SJCRH30 (cell line): ENCODE measurements at places on chromosomes 4 and X. TPM values are rescaled to one million over a fixed set of nuclear protein-coding genes. Genes with fewer than 3 reads are reported as not detected.

- H3K4me1 ChIP-seq = peaks cover 17% of the 10 kb centered on the region
- DNase-seq = no peak
- peak overlapping the region; percentile 27; the same call in 1 of the 2 replicates for H3K27ac ChIP-seq
- H3K36me3 ChIP-seq = peaks cover 57% of the 10 kb centered on the region
- no peaks in the 10 kb centered on the region for H3K27me3 ChIP-seq
- no peak overlapping the region for H3K4me3 ChIP-seq
These were observed 21.7 kb downstream of the PDLIM3 start for GRCh38 chr4:185513489-185514181.

Gene PRR32
- 0.14 TPM in 1 of 2 replicates, not detected in the other for total RNA-seq

Gene IL3RA
- total RNA-seq = not detected in 2 replicates

Gene MAGEB17
- total RNA-seq = 0.06 and 0.20 TPM in 2 replicates

GRCh38 chr4:102554992-102555391, 53.8 kb downstream of the NFKB1 start:
- H3K27me3 ChIP-seq = no peaks in the 10 kb centered on the region
- peak overlapping the region; percentile 76 for H3K27ac ChIP-seq
- peak; percentile 18 for DNase-seq
- peaks cover 41% of the 10 kb centered on the region for H3K4me1 ChIP-seq
- no peaks in the 10 kb centered on the region for H3K36me3 ChIP-seq
- H3K4me3 ChIP-seq = no peak overlapping the region

Gene CPE
- not detected in 2 replicates for total RNA-seq

DNA sequence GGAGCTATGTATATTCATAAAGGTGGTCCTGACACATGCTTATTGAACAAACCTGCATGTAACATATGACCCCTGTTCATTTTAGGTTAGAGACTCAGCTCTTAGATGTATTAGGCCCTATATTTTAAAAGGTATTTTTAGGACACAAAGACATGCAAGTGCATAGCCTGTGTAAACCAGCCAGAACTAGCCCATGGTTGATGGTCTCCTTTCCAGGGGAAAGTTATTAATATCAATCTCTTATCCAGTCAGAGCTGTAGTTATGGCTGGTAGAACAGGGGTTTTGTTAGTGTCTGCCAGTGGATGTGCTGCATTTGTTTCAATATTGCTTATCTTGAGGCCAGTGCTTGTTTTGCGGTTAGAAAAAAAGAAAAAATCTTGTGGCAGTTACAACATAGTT, 488.6 kb downstream of the KCTD8 start:
- no peaks in the 10 kb centered on the region for H3K4me1 ChIP-seq
- H3K27me3 ChIP-seq = no peaks in the 10 kb centered on the region
- no peaks in the 10 kb centered on the region for H3K36me3 ChIP-seq
- no peak overlapping the region for H3K4me3 ChIP-seq

GRCh38 chr4:69757464-69757863, 3.0 kb downstream of the SULT1B1 start:
- H3K4me1 ChIP-seq = peaks cover 13% of the 10 kb centered on the region
- no peaks in the 10 kb centered on the region for H3K36me3 ChIP-seq
- H3K4me3 ChIP-seq = no peak overlapping the region
- no peaks in the 10 kb centered on the region for H3K27me3 ChIP-seq
- H3K27ac ChIP-seq = no peak overlapping the region

Gene UGT2B11
- not detected in 2 replicates for total RNA-seq

Gene IL15
- 16.3 and 18.0 TPM in 2 replicates for total RNA-seq

DNA sequence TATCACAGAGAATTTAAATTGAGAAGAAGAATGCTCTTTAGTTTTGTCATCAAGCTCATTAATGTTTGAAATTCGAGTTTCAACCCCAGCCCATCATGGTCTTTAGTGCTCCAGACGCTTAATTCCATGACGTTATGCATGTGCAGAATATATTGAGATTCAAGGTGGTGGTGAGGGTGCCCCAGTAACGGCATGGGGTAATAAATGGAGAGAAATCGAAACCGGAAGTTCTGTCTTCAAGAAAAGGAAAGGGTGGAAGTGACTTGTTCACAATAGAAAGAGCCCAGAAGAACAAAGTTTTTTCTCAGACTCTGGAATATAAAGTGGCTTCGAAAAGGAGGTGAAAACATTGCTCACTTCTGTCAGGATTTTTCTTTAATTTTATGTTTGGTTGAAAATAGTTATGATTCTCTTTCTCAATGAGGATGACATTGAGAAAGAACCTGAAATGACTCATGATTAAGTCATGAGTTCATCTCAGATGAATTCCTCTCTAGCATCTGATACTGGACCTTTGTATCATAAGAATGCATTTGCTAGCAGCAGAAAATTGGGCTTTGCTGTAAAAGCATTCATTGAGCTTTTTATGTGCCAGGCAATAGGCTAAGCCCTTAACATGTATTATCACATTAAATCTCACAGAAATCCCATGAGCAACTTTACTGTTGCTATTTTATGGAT, 779 bp upstream of the DDX60L start:
- H3K27me3 ChIP-seq = no peaks in the 10 kb centered on the region
- DNase-seq = peak; percentile 23

GRCh38 chrX:119488749-119489148, 20.5 kb downstream of the SLC25A5 start:
- H3K27me3 ChIP-seq = no peaks in the 10 kb centered on the region
- DNase-seq = peak; percentile 69
- H3K27ac ChIP-seq = no peak overlapping the region
- H3K36me3 ChIP-seq = no peaks in the 10 kb centered on the region
- no peaks in the 10 kb centered on the region for H3K4me1 ChIP-seq

- no peak overlapping the region for H3K4me3 ChIP-seq
- no peak for DNase-seq
- H3K36me3 ChIP-seq = no peaks in the 10 kb centered on the region
- H3K27me3 ChIP-seq = no peaks in the 10 kb centered on the region
- H3K27ac ChIP-seq = no peak overlapping the region
These were observed 31.6 kb downstream of the SYNPO2 start for GRCh38 chr4:118920247-118920646.

DNA sequence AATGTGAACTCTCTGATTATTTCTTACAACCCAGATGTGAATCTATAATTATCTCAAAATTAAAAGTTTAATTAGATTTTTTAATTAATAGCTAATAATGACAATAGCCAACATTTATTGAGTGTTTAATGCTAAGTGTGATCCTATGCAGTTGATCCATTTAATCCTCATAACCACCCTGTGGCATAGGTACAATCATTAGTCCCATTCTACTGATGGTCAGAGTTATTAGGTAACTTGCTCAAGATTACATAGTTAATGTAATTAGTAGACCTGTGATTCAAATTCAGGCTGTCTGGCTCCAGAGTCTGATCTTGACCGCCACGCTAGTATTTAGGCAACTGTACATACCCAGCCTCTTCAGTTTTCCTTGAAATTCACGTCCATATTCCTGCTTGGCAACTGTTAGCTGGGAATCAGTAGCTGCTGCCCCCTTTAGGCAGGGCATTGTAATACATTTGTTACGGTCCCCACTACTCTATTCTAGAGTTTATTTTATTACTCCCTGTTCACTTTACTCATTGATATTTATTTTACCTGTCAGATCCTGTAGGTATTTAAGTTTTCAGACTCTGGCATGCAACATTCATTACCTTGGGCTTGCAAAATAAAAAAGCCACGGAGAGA, 20.6 kb upstream of the TEC start:
- no peak overlapping the region for H3K27ac ChIP-seq
- no peak overlapping the region for H3K4me3 ChIP-seq
- no peaks in the 10 kb centered on the region for H3K27me3 ChIP-seq
- H3K4me1 ChIP-seq = no peaks in the 10 kb centered on the region
- H3K36me3 ChIP-seq = no peaks in the 10 kb centered on the region

Gene ASB9
- total RNA-seq = 8.2 and 9.4 TPM in 2 replicates

Gene BEX1
- total RNA-seq = not detected in 2 replicates

Gene ARHGAP6
- total RNA-seq = 31.1 and 34.5 TPM in 2 replicates

- no peaks in the 10 kb centered on the region for H3K27me3 ChIP-seq
- no peak for DNase-seq
- H3K27ac ChIP-seq = no peak overlapping the region
- no peak overlapping the region for H3K4me3 ChIP-seq
- H3K36me3 ChIP-seq = no peaks in the 10 kb centered on the region
- peaks cover 20% of the 10 kb centered on the region for H3K4me1 ChIP-seq
These were observed 1.8 kb upstream of the TCEANC start for GRCh38 chrX:13651150-13651549.

GRCh38 chrX:134416087-134416486, 43.9 kb upstream of the HPRT1 start:
- no peak overlapping the region for H3K4me3 ChIP-seq
- H3K4me1 ChIP-seq = no peaks in the 10 kb centered on the region
- H3K27ac ChIP-seq = no peak overlapping the region
- DNase-seq = no peak
- peaks cover 18% of the 10 kb centered on the region for H3K36me3 ChIP-seq

DNA sequence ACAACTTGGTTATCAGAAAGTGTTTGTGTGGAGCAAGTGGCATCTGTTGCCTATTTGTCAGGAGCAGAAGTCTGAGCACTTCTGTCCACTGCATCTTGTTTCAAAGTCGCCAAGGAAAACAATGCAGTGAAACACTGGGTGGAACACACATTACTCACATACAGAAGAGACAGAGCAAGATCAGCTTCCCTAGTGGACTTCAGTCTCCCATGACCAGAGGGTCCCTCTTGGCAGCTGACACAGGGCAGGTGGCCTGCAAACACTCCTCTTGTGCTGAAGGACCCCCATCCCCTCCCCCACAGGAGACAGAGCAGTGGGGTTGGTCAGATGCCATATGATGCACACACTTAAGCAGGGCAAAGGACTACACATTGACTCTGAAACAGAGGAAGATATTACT, 3.6 kb upstream of the BBS12 start:
- H3K4me3 ChIP-seq = no peak overlapping the region
- no peaks in the 10 kb centered on the region for H3K4me1 ChIP-seq
- H3K27me3 ChIP-seq = no peaks in the 10 kb centered on the region

GRCh38 chrX:12681047-12681446, 110.2 kb upstream of the PRPS2 start:
- no peaks in the 10 kb centered on the region for H3K36me3 ChIP-seq
- H3K27ac ChIP-seq = no peak overlapping the region
- no peak overlapping the region for H3K4me3 ChIP-seq
- DNase-seq = no peak

GRCh38 chr4:138263247-138263816, 21.2 kb upstream of the SLC7A11 start:
- H3K27ac ChIP-seq = no peak overlapping the region
- peaks cover 4% of the 10 kb centered on the region; the same call in 1 of the 2 replicates for H3K4me1 ChIP-seq
- no peaks in the 10 kb centered on the region for H3K36me3 ChIP-seq
- no peak for DNase-seq
- no peak overlapping the region for H3K4me3 ChIP-seq

- no peak overlapping the region for H3K27ac ChIP-seq
- H3K4me3 ChIP-seq = no peak overlapping the region
- H3K4me1 ChIP-seq = peaks cover 30% of the 10 kb centered on the region
- no peaks in the 10 kb centered on the region for H3K36me3 ChIP-seq
- no peaks in the 10 kb centered on the region for H3K27me3 ChIP-seq
- DNase-seq = peak; percentile 58
These were observed 10.5 kb downstream of the ACSL1 start for GRCh38 chr4:184815046-184815877.

GRCh38 chr4:16035843-16036242, 48.0 kb downstream of the PROM1 start:
- H3K36me3 ChIP-seq = no peaks in the 10 kb centered on the region
- no peaks in the 10 kb centered on the region for H3K27me3 ChIP-seq
- H3K27ac ChIP-seq = no peak overlapping the region
- DNase-seq = no peak
- H3K4me1 ChIP-seq = peaks cover 4% of the 10 kb centered on the region; the same call in 1 of the 2 replicates

DNA sequence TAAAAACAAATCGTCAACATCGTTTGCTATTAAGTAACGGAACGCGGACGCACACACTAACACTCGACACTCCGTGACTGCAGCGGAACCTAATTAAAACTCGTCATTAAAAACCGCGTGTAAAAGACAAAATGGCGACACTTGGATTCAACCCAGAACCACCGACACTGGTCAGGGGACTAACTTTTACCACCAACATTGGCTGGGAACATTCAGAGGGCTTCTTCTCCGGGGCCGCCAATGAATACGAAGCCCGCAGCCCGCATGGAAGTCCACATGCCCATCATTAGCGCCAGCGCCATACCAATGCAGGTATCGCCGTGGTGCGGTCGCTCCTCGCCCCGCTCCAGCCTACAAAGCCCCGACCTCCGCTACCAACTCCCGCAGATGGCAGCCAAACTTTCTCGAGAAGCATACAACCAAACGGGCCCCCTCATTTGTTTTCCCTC, 498 bp downstream of the RBMX start:
- DNase-seq = peak; percentile 11
- peaks cover 44% of the 10 kb centered on the region for H3K36me3 ChIP-seq
- H3K27ac ChIP-seq = peak overlapping the region; percentile 97
- 0 out of 2 replicates have a peak, but pooled peaks cover 2% of the 10 kb centered on the region for H3K4me1 ChIP-seq
- H3K4me3 ChIP-seq = peak overlapping the region; percentile 96

Gene CT45A2
- total RNA-seq = not detected in 2 replicates

- no peak overlapping the region for H3K27ac ChIP-seq
- no peaks in the 10 kb centered on the region for H3K27me3 ChIP-seq
- H3K36me3 ChIP-seq = no peaks in the 10 kb centered on the region
- no peak overlapping the region for H3K4me3 ChIP-seq
- H3K4me1 ChIP-seq = no peaks in the 10 kb centered on the region
- DNase-seq = no peak
These were observed 453.0 kb downstream of the PCDH11X start for GRCh38 chrX:92232182-92232581.

DNA sequence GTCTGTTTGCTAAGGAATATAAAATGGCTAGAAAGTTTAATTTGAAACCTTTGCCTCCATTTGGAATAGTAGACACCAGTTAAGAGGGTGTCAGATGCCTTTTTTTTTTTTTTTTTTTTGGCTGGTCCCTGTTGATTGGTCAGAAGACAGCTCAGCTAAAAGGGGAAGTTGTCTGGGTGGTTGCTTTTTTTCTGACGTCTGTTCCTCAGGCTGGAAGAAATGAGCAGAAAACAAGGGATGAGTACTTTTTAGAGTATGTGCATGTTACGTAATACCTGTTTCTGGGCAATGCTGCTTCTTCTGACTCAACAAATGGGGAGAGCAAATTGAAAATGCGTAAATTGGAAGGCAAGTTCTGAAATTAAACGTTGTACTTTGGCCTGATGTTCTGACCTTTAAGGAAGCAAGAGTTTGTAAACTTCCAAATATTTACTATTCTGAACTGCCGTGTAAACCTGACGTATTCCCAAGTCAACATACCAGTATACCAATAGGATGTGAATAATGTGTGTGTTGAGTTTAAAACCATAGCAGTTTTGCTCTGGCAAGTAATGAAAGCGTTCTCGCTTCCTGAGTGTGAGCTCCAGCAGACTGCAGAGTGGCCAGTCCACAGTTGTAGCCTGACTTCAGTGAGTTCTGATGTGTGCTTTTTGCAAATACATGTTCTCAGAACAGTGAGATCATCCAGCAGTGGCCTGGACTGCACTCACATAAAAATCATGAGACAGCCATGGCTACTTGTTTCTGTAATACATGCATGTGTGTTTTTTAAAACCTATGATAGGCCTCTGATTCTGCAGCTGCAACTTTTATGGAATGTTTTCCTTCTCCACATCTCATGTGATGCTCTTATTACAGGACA, 1.7 kb downstream of the SAT1 start:
- no peak for DNase-seq
- no peaks in the 10 kb centered on the region for H3K27me3 ChIP-seq
- H3K27ac ChIP-seq = no peak overlapping the region
- H3K4me3 ChIP-seq = peak overlapping the region; percentile 74; the same call in 1 of the 2 replicates
